ENCODE measurements at places on chromosomes 16 and 17.

GRCh38 chr16:27687605-27688004 lies 137.7 kb downstream of the KATNIP start:
- no peak for DNase-seq

DNA sequence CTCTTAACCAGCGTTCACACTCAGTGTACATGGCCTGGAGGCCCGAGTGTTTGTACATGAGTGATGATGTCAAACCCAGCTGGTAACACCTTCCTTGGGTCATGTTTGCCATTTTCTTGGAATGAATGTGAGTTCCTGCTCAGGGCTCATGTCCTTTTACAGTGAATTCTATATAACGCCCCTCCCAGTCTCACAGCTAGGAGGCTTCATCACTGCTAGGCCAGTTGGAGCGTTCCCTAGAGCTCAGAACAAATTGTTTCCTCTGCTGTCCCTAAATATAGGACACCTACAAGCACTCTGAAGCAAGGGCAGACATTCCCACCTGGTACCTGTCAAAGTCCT lies 5.5 kb downstream of the TIMM22 start:
- DNase-seq, result no peak

DNA sequence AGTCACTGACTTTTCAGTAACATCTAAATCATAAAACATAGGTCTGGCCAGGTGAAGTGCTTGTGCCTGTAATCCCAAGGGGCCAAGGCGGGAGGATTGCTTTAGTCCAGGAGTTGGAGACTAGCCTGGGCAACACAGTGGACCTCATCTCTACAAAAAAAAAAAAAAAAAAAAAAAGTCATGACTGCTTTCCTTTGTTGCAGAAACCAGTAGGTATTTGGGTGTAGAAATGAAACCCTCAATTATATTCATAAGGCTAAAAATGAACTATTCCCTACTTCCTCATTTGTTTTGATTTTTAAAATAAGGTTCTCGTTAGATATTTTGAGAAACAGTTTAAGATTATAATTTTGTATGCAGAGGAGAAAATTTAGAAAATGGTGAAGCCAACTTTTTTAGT lies 26.0 kb downstream of the PITPNC1 start:
- DNase-seq, result no peak

DNA sequence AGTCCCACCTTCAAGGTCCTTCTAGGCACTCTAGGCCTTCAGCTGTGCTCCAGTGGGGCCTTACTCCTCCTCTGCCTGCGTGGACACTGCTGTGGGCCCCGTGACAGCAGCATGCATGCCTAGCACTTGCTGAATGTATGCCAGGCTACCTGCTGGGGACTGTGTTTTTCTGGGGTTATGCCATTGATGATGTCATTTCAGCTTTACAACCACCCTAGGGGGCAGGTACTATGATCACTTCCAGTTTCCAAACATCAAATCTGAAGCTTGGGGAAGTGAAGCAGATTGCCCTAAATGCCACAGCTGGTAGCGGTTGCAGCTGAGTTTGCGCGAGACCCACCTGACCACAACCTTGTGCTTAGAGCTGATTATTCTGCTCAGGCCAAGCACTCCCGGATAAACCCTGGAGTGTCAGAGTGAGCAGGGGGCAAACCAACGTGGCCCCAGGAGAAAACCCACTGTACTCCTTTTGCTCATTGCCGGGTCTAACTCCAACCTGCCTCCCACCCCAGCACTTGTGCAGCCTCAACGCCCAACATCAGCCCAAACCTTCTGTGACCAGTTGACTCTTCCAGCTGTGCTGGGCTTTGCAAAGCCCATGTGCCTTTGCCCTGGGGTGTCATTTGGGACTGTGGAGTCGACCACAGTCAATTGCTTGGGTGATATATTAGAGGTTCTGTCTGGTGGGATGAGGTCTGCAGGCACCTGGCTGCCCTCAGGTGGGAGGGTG lies 168.4 kb downstream of the ENGASE start:
- no peak for DNase-seq

GRCh38 chr17:17469996-17470395 lies 6.8 kb upstream of the MED9 start:
- no peak for DNase-seq

DNA sequence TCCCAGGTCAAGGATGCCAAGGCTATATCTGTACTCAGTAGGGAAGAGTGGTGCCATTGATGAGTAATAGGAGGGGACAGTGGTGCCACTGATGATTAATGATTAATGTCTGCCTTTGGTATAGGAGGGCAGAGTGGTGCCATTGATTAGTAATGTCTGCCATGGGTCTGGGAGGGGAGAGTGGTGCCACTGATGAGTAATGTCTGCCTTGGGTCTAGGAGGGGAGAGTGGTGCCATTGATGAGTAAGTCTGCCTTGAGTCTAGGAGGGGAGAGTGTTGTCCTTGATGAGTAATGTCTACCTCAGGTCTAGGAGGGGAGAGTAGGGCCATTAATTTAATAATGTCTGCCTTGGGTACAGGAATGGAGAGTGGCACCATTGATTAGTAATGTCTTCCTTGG lies 507.8 kb upstream of the EEF2KMT start:
- DNase-seq, result no peak

- DNase-seq, result peak; percentile 57
Measured at GRCh38 chr17:35540589-35541404, 3.3 kb upstream of the SLFN12L start.

GRCh38 chr17:40461732-40462342 lies 18.6 kb downstream of the IGFBP4 start:
- no peak for DNase-seq

- no peak for DNase-seq
Measured at GRCh38 chr16:10485698-10486382, 94.6 kb downstream of the EMP2 start.

DNA sequence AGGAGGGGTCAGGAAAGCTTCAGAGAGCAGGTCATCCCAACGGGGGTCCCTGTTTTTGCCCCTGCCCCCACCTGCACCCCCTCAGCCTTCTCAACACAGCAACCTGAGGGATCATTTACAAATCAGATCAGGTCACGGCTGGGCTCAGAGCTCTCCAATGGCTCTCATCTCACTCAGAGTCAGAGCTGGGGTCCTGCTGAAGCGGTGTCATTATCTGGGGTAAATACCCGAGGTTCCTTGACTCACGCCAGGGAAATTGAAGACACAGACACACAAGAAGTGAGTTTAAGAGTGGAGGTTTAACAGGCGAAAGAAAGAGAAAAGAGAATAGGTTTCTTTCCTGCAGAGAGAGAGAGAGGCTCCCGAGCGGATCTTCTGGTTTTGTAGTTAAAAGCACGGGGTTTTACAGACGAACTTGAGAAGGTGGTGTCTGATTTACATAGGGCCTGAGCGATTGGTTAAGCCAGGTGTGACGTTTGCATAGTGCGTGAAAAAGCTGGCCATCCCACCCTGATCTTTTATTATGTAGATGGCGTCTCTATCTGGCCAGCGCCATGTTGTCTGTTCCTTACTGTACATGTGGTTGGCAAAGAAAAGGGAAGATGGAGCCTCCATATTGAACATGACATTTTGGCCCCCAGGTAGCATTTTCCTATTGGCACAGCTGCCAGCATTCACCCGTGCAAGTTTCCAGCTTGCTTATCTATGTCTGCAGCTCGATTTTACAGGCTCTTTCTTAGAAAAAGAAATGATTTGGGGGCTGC lies 51.4 kb downstream of the WSB1 start:
- no peak for DNase-seq

GRCh38 chr17:17938388-17939107 lies 33.7 kb downstream of the TOM1L2 start:
- DNase-seq, result no peak

GRCh38 chr17:37117373-37118142 lies 168.8 kb downstream of the AATF start:
- DNase-seq, result no peak

- DNase-seq, result peak; percentile 45
Measured at GRCh38 chr16:12459391-12460063, 344.2 kb downstream of the CPPED1 start.

- DNase-seq, result no peak
Measured at GRCh38 chr16:71880176-71880575, 3.8 kb downstream of the ZNF821 start.

- peak; percentile 48 for DNase-seq
Measured at GRCh38 chr17:8016632-8017424, 14.4 kb downstream of the GUCY2D start.

- DNase-seq, result no peak
Measured at GRCh38 chr17:7095625-7096024, 15.6 kb upstream of the CLEC10A start.

- DNase-seq, result no peak
Measured at GRCh38 chr17:38742411-38743308, 5.5 kb downstream of the PCGF2 start.

- no peak for DNase-seq
Measured at GRCh38 chr17:77676237-77676661, 282.3 kb upstream of the TNRC6C start.

DNA sequence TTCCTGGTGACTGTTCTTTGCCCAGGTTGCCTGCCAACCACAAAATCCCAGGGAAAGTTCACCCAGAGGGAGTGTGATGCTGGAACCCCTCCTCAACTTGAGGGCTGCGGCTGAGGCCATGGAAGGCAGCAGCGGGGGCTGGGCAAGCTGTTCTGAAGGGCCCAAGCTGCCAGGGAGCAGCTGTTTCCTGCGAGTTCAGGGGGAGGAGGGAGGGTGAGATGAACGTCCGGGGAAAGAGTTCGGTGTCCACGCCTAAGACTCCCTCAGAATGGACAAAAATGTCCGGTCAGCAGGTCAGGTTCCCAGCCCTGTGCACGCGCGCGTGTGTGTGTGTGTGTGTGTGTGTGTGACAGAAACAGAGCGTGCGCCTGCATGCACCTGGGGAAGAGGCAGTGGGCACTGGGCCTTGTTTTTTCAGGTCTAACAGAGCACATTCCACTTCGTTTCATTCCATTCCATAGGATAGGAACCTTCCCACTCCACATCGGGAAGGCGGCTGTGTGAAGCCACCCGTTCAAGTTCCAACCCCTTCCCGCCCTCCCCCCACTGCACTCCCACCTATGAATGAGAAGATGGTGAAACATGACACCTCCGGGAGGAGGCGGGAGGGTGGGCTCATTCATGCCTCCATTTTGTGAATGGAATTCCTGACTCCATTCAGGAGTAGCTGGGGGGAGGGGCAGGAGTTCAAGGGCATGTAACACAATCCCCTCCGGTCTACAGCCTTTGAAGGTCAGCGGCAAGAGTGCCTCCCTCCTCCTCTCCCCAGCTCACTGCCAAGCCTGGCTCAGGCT lies 15.7 kb downstream of the ETV4 start:
- DNase-seq, result no peak

DNA sequence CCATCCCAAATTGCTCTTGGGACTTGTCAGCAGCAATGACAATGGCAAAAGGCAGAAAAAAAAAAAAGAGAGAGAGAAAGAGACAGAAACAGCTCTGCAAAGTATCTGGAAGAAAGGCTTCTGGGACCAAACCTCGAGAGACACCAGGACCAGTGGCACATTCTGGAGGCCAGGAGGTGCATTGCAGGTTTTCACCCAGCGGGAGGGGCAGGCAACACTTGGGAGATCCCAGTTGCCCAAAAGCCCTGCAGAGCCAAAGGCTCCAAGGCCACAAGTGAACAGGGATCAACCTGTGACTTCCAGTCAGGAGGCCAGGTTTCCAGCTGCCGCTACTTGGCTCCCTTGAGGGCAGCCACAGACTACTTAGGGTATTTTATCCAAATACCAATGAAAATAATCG lies 110.8 kb upstream of the CDH5 start:
- no peak for DNase-seq

DNA sequence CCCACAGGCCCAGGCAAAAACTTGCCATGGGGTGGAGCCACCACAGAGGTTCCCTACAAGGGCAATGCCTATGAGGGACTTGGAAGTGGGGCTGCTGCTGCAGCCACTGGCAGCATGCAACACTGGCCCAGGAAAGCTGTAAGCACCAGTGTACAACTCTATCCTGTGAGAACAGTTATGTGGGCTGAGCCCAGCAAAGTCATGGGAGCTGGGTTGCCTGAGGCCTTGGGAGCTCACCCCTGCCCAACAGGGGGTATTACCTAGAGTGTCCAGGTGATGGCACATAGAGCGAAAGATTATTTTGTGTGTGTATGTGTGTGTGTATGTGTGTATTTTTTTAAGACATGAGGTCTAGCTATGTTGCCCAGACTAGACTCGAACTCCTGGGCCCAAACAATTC lies 57.0 kb downstream of the TANC2 start:
- no peak for DNase-seq

DNA sequence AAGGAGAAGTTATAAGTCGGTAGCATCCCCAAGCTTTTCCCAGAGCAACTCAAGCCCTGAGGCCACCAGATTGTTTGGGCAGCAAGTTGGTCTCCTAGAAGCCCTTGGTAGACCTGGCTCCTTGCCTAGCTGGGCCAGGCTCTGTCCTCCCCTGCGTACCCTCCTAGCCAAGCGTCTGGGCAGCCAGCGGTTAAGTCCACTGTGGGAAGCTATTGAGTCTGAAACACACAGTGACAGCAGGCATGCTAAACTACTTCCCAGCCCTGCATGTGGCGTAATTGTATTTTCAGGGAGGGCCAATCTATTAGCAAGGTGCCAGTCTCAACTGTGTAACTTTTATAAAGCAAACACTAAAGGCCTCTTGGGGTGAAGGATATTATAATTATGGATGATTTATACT lies 419.1 kb upstream of the RBFOX1 start:
- DNase-seq, result no peak

GRCh38 chr17:75069783-75070182 lies 18.0 kb upstream of the SLC16A5 start:
- DNase-seq, result no peak

DNA sequence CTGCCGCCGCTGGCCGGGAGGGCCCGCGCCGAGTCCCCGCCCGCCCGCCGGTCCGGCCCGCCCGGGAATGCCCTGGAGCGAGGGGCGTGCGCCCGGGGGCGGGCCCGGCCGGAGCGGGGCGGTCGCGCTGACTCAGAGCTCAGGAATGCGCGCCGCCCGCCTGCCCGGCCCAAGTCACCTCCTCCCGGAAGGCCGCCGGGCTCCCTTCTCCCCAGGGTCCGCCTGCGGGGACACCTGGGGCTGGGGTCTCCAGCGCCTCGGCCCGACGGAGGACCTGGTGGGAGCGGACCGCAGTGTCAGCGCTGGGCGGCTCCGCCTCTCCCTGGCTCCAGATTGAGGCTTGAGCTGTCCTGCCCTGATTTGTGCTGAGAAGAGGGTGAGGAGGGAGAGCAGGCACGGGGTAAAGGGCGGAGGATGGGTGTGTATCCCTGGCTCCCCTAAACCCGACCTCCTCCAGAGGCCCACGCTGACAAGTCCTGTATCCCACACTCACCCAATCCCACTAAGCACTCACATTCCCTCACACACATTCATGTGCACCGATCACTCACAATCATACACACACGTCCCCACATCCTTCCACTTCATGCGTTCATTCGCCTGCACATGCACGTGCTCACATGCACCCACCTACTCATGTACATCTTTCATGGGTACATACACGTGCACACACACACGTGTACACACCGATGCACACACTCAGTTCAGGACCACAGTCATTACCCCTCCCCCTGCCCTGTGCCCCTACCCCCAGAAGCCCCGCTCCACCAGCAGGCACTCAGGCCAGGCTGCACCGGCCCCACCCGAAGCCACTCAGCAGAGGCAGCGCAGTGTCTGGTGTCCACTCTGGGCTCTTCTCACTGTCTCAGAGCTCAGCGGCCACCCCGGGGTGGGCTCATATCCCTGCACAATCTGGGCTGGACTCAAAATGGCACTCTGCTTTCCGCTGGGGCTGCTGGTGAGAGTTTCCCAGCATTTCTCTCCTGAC lies at the start of gene RHBDF1:
Gene RHBDF1, minus strand, starts transcription at position 71 of the 988 bp plus-strand sequence. CDS start 7,616 bp downstream, outside the sequence.
- no peak for DNase-seq

GRCh38 chr17:41383690-41384089 lies 1.6 kb upstream of the KRT34 start:
- no peak for DNase-seq

GRCh38 chr16:12296406-12296805 lies 319.9 kb downstream of the SNX29 start:
- DNase-seq, result no peak
